A172 (cell line): ENCODE measurements at places on chromosomes 3 and 15. TPM values are rescaled to one million over a fixed set of nuclear protein-coding genes. Genes with fewer than 3 reads are reported as not detected.

- no peak for DNase-seq
These were observed 103.1 kb downstream of the VGLL3 start for GRCh38 chr3:86887876-86888275.

DNA sequence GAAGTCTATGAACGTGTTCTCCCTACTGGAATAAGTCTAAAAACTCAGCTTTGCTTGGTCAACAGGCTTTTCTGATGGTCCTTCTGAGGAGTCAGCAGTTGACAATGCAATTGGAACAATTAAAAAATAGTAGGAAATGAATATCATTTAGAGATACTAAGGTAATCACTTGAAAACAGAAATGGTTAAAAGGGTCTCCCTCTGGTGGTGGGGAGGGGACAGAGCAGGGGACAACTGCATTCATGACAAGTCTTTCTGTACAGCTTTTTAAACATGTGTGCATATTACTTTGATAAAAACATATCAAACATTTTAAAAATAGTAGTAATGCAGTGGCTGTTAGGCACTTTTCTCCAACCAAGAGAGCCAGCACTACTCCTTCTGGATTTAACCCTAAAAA lies 119.9 kb upstream of the FHIT start:
- DNase-seq = no peak

Gene LSMEM2
- not detected in 2 replicates for total RNA-seq

DNA sequence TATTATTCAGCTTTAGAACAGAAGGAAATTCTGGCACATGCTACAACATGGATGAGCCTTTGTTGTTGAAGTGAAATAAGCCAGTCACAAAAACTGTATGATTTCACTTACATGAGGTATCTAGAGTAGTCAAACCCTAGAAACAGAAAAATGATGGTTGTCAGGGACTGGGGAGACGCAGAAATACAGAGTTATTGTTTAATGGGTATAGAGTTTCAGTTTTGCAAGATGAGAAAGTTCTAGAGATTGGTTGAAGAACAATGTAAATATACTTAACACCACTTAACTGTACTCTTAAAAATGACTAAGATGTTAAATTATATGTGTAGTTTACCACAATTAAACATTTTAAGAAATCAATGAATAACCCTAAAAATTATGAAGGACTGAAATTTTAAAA lies 15.8 kb downstream of the SPTSSB start:
- DNase-seq = no peak

Gene SKOR1
- not detected in 2 replicates for total RNA-seq

Gene KIF9
- total RNA-seq = 9.1 and 12.2 TPM in 2 replicates

Gene ARNT2
- total RNA-seq = 14.2 and 18.5 TPM in 2 replicates

GRCh38 chr3:12483872-12484197 lies 445 bp upstream of the TSEN2 start:
- DNase-seq = no peak

Gene ARPC4
- 196 and 274 TPM in 2 replicates for total RNA-seq

GRCh38 chr3:160205606-160206005 lies 19.6 kb upstream of the C3orf80 start:
- DNase-seq = no peak

DNA sequence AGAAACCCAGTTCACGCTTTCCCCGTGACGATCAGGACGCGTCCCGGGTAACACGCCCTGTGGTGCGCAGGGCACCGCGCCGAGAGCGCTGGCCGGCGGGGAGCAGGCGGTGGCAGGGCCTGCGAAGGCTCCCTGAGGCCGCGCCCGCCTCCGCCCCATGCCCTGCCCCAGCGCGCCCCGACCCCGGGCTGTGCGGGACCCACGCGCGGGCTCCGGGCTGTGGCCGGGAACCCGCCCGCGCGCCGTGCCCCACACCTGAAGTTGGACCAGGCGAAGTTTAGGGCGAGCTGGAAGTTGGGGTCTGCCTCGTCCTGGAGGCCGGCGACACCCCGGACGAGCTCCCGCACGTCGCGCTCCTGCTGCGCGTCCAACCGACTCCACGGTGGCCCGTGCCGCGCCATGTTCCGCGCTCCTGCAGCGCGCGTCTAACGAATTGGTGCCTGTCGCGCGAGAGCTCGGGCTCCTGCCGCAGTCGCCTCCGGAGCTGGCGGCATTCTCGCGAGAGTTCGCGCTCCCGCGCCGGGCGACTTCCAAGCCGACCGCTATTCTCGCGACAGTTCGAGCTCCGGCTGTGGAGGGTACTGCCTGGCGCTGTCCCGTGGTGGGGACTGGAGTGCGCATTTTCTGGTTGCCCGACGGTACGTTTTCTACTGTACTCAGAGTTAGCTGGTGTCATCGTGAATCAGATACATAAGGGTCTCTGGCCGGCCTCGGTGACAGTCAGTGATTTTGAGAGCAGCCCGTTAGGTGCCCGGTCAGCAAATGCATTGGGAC lies at the start of gene TUBGCP5:
Gene TUBGCP5 (minus strand): TSS at position 427 of the 774 bp plus-strand sequence. CDS start 26 bp downstream, at position 401.
- DNase-seq = peak; percentile 90

DNA sequence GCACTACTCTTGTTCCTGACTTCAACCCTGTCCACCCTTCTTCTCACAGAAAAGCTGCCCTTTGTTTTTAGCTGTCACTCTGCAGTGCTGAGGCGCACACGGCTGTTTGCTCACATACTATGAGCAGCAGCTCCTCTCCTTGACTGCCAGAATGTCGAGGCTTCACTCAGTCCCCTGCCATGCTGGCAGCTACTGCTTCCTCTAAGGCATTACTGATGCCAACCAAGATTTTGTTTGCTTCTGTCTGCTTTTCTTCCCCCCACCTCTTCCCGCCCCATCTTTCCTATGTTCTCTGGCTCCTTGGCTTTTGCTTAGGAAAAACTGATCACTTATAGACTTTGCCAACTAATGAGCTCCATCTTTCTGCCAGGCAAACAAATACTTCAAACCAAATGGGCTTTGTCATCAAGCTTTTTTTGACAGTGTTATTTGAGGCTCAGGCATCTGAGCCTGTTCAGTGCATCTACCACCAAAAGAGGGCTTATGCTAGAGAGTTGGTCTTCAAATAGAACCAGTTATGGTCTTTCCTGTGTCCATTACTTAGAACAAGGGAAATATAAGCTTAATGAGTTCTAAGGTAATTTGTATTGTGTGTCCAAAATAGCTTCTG lies 81.0 kb downstream of the FBXL2 start:
- DNase-seq = no peak

DNA sequence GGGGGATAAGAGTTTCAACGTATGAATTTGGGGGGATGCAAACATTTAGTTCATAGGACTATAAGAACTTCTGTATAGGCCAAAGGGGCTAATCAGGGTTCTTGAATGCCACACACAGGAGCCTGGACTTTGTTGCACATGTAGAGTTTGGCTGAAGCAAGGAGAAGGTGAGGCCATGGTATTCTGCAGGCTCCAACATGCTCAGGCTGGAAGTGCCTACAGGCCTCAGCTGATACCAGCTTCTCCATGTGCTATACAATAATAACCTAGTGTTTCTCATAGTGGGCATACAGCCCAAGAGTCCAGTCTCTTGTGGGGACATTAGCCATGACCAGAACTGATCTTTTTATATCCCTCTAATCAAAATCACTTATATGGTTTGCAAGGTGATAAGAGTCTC lies 399.7 kb upstream of the MCTP2 start:
- DNase-seq = no peak

DNA sequence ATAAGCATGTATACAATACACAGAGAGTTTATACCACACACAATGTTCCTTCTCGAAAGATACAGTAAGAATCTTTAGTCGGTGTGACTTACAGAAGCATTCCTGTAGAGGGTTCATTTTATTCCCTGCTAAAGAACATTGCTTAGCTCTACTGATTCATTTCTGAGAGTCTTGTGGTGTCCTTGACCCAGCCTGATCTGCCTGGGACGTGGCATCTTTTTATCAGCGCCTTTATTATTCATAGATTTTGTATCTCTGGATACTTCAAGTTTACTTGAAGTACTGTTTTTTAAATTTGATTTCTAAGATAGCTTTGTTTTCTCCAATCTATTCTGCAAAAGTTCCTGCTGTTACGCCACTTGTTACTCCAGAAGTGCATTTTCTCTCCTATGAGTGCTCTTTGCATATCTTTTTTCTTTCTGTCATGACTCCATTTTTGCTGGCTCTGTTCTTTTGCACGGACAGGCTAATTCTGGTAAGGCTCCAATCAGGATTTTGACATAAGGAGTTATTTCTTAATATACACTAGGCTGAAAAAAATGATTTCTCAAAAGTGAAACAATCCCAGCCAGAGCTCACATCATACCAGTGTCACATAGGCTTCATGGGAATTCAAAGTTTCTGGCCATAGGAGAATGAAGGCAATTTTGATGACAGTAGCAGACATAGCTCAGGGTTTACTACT lies 114.5 kb upstream of the TNIK start:
- DNase-seq = no peak

- no peak for DNase-seq
These were observed 43.6 kb downstream of the PIK3R4 start for GRCh38 chr3:130702985-130703384.

DNA sequence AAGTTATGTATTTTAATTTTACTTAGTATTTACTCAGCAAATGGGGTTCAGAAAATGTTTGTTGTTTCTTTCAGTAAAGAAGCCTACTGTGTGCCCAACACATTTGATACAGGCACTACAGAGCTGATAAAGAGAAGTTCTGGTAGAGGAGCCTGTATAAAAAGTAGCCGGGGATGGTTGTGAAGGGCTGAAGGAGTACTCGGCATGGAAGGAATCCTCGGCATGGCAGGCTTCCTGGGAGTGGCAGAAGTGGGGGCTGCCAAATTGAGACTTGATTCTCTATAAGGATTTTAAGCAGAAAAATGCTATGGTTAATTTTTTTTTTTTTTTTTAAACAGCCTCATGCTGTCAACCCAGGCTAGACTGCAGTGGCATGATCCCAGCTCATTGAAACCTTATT lies 9.3 kb downstream of the ARL13B start:
- DNase-seq = no peak

- no peak for DNase-seq
These were observed 866 bp downstream of the SLC49A4 start for GRCh38 chr3:122795674-122796195.

Gene NR1I2
- total RNA-seq = not detected in 2 replicates

- DNase-seq = peak; percentile 44
These were observed 37.0 kb upstream of the TNFAIP8L3 start for GRCh38 chr15:51131596-51132290.

DNA sequence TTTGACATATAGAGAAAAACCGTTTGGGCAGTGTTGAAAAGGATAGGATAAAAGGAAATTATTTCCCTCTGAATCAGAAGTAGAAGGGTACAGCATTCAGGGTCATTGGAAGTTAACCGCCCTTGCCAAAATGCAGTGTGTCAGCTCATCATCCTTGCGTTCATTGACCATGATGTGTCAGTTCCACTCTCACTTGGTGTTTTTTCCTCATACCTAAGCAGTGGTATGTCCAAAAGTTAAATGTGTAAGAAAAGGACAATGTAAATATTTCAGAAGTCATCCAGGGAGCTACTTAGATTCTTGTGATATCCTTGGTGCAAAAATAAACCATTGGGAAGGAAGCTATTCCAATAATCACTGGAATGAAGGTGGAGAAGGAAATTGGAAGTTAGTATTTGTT lies 50.7 kb downstream of the MAP6D1 start:
- DNase-seq = no peak

GRCh38 chr3:140586311-140586710 lies 91.6 kb upstream of the TRIM42 start:
- DNase-seq = no peak

DNA sequence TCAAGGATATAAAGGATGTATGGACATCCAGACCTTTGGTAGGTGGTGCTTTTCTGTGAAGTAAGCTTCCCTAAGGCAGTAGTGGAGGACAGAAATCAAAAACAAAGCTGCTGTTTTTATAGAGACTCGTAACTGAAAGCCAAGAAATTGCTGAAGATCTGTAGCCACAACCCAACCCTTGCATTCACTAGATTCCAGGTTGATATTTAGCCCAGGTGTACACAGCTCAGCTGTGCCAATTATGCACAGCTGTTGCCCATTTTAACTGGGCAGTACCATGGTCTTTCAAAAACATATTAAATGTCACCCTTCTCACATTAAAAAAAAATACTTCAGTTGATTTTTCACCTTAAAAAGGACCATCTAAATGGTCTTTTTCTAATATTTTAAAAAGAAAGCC lies 75.8 kb downstream of the CNTN3 start:
- DNase-seq = no peak

- no peak for DNase-seq
These were observed 41.9 kb downstream of the GPD1L start for GRCh38 chr3:32148351-32148750.
